NB4 (cell line): ENCODE measurements at places on chromosomes 2 and 18.

DNA sequence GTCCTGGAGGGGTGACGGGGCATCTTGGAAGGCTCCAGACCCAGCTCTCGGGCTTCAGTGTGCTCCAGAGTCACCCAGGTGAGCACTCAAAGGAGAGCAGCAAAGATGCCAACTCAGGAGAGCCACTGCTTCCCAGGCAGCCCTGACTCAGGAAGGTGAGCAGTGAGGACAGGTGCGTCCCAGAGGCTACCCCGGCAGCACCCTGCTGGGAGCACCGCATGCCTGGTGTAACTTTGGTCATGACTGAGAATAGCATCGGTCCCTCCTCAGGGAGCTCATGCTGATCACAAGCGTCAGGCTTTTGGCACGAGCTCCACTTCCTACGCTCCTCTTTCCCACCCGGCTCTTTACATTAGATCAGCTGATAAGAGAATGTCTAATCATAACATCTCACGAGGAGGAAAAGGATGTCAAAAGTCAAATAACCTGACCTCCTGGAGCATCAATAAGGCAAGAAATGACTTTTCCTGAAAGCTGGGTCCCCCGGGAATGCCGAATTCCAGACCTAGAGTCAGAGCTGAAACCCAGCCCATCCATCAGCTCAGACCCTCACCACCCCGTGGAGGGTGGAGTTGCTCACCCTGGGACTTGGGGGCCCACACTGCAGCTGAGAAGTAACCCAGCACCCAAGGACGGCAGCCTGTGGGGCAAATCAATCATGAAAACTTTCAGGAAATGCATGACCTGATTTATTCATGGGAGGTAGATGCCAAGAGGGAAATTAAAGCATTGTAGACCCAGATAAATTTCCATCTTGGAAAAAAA is 248.8 kb downstream of the ACKR3 start:
- DNase-seq = no peak

- DNase-seq = no peak
Measured at GRCh38 chr2:145110668-145111356, 590.9 kb upstream of the ZEB2 start.

DNA sequence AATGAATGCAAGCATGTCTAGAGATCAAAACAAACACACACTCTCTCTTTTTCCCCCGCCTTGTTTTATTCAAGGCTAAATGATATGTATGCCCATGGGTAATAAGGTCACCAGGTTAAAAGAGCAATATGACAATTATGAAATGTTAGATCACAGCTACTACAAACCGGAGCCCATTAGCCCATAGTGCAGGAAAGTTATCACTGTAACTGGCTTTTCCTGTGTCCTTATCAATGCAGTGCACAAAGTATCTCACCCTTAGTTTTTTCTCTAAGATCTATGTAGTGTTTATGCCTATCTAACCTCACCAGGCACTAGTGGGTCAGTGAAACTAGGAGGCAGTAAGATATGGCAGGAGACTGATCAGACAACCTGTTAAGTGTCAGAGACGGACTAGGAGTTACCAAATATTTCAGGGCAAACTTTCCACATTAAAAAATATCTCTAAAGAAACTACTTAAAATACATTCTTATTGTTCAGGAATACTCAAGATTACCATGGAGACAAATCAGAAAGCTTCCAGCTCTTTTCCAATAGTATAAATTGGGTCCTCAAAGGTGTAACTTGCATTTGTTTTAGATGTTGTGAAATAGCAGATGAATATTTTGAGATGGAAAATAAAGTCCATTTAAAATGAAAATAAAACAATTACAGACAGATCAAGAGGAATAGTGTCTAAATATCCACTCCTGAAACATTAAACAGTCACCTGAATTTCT is 282.2 kb downstream of the EXOC6B start:
- DNase-seq = no peak

- no peak for DNase-seq
Measured at GRCh38 chr2:100137318-100137717, 5.1 kb downstream of the AFF3 start.

GRCh38 chr2:54310311-54310710 is 54.3 kb upstream of the TSPYL6 start:
- no peak for DNase-seq

- DNase-seq = no peak
Measured at GRCh38 chr18:44601447-44601846, 79.2 kb upstream of the SETBP1 start.

DNA sequence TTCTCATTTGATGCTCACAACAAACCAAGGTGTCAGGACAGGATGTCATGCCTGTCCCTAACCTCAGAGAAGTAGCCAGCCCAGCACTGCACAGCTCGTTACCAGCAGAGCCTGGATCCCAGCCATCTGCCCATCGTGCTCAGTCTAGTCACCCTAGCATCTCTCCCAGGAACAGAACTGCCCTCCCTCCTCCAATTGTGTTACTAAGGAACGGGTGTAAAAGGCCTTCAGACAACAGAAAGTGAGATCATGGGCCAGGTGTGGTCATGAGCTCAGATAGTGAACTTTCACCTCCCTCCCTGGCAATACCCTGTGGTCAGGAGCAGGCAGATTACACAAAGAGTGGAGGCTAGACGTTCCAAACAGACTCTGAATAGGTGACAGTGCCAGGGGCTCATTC is 111.8 kb upstream of the PPP1CB start:
- no peak for DNase-seq

DNA sequence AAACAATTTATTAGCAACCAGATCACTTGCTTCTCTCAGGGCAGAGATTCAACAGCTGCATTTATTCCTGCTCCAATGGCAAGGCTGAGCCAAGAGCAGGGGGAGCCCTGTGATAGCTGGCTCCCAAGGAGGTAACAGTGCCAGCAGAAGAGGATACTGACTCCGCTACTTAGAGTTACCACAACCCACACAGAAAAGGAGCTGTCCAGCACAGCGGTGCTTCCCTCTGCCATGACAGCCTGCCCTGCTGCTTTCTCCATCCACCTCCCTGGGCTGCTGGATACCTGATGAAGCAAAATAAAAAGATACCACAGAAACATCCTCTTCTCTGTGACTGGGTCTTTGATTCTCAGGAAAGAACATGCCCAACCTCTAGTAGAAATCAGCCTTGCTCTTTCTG is 467.2 kb downstream of the LRRTM4 start:
- peak; percentile 10 for DNase-seq

GRCh38 chr2:161839926-161840325 is 215.7 kb downstream of the SLC4A10 start:
- no peak for DNase-seq

DNA sequence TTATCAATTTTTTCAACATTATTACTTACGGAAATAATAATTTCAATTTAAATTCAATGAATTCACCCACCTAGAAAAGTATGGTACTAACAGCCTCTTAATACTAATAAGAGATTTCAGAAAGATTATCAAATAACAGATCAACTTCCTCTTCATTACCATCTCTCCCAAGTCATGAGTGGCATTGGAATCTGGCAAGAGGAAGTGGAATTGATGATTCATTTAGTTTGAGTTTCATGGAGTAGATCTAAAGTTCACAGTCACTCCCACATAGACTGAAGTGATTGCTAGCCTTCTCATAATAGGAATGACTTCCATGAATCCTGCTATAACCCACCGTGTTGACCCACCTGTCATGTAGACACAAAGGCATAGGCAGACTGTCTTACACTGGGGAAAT is 77.7 kb upstream of the WDR75 start:
- DNase-seq = peak; percentile 16

- no peak for DNase-seq
Measured at GRCh38 chr2:59463426-59463825, 1090.0 kb downstream of the BCL11A start.

DNA sequence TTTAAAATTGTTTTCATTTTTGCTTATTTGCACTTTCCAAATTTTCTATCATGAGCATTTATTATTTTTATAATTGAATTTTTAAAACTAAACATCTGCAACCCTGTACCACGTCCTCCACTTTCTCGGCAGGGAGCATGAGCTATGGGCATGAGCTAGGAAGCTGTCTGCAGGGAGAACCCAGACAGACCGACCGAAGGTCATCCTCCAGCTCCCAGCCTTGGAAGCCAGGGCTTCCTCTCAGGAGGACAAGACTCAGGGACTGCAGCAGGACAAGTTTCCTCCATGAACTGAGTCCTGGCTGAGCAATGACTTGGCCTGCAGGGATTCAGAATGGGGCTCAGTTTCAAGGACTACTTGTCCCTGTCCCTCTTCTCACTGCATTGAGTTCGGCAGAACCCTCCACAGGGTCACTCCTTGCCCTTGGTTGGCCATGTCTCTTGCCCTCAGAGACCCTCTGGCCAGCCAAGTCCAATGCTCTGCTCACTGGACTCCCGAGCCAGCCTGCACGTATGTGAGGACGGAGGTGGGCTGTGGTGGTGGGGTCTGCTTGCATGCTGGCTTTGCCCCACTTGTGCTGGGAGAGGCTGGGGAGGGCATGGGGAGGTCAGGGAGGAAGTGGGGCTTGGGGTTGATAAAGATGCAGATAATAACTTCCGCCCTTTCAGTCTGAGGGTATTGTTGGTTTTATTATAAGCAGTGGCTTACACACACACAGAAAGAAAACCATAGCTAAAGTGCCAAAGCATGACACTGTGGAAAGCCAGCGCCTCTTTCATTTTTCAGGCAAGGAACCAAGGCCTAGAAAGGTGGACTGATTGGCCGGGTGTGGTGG is 6.6 kb downstream of the NMUR1 start:
- peak; percentile 78 for DNase-seq

GRCh38 chr2:128091726-128092080 is 703 bp downstream of the UGGT1 start:
- no peak for DNase-seq

GRCh38 chr18:452816-453215 is 47.7 kb downstream of the COLEC12 start:
- DNase-seq = peak; percentile 66

- DNase-seq = no peak
Measured at GRCh38 chr2:124983595-124983994, 958.5 kb downstream of the CNTNAP5 start.

DNA sequence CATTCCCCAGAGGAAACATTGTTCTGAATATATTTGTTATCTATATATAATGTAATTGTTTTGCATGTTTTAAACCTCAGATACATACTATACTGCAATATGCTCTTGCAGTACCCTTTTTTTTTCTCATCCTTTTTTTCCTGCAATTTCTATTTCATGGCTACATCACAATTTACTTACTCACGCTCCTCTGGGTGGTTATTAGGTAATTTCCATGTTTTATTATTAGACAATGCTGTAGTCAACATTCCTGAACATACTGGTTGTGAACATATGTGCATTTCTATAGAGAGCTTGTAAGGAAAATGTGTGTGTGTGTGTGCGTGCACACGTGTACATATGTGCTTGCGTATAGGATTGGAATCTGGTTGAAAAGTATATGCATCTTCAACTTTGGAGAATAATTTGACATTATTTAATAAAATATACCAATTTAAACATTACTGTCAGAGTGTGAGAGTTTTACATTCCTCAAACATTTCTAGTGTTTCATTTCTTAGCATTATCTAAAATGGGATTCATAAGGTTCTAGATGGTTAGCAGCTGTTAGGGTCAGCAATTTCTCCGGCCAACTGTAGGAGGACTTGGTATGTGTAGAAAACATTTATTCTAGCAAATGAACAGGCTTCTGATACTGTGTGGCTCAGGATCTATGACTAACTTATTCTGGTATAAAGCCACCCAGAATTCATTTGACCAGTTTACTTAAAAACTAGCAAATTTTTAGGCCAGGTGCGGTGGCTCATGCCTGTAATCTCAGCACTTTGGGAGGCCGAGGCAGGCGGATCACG is 22.4 kb downstream of the NCOA1 start:
- DNase-seq = no peak

DNA sequence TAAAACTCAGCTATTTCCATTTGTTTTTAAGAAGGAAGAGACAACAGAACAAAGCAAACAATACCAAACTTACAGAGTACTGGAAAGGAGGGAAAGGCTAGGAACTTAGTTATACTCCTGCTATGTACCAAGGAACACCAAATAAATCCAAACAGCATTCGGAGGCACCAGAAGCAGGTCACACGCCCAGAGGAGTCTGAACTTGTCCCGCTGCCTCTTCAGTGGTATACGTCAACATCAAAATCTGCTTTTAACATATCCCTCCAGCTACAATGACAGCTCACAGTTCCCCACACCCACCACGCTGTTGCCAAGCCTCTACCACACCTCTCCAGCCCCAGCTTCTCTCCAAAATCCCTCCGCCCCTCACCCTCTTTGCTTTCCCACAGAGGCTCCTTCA is 17.3 kb downstream of the C2orf76 start:
- no peak for DNase-seq

- no peak for DNase-seq
Measured at GRCh38 chr2:126885751-126886210, 12.9 kb upstream of the TEX51 start.

- no peak for DNase-seq
Measured at GRCh38 chr2:189492451-189492850, 51.2 kb downstream of the WDR75 start.

DNA sequence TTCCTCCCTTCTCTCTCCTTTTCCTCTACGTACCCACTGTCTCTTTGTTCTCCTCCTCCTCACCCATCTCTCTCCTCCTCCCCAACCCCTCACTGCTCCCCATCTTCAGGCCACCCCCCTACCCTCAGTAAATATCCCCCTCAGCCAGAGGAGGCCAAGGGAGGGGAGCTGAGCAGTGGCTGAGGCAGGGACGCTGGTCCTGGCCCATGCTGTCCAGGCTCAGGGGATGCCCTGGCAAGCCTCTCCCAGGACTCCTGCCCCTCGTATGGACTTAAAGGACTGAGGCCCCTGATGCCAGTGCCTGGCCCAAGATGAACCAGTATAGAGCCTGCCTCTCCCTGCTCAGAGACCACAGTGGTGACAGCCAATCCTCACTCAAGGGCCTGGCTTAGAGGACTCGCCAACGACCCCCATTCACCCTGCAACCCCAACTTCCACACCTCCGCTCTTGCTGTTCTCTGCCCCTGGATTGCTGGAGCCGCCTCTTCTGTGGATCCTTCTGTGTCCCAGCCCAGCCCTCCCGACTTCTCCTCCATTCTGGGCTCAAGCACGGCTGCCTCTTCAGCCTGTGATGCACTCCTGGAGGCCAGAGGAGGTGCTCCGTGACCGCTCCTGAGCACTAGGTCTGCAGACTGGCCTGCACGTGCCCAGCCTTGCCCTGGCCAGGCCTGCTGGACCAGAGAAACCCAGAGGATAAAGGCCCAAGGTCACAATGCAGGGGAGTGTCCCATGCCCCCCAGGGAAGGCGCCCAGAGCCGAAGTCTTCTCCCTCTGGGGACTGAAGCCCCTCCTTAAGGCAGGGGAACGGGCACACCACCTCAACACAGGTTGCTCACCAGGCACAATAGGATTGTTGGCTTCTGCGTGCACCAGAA is 9.5 kb upstream of the DUSP2 start:
- DNase-seq = no peak

GRCh38 chr2:2845267-2845666 is 514.2 kb upstream of the MYT1L start:
- no peak for DNase-seq

- DNase-seq = peak; percentile 11
Measured at GRCh38 chr18:24395049-24395795, 2.4 kb downstream of the OSBPL1A start.

DNA sequence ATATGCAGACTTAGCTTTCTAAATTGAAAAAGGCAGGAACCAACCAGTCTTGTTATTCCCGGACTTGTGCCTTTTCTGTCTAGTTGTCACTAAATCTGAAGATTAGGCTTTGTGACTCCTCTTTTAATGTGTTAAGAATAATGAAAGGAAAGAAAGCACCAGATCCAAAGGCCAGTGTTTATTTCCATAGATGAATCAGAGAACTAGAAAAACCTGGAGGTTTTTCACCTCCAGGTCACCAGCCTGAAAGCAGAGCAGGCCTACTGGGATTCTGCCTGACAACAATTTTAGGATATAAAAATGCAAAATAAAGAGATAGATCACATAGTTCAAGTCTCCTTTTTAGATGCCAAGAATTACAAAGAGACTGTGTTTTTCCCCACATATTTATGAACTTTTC is 160.4 kb downstream of the GULP1 start:
- no peak for DNase-seq

GRCh38 chr2:159760326-159760725 is 37.7 kb downstream of the CD302 start:
- DNase-seq = no peak
